ENCODE measurements at places on chromosomes 12 and 14. TPM values are rescaled to one million over a fixed set of nuclear protein-coding genes. Genes with fewer than 3 reads are reported as not detected.

The SMAGP gene
- 2.2 TPM for total RNA-seq

The SLC24A4 gene
- total RNA-seq: not detected

GRCh38 chr12:48307269-48307668 is 43.5 kb downstream of the ZNF641 start:
- no peak for ATAC-seq

DNA sequence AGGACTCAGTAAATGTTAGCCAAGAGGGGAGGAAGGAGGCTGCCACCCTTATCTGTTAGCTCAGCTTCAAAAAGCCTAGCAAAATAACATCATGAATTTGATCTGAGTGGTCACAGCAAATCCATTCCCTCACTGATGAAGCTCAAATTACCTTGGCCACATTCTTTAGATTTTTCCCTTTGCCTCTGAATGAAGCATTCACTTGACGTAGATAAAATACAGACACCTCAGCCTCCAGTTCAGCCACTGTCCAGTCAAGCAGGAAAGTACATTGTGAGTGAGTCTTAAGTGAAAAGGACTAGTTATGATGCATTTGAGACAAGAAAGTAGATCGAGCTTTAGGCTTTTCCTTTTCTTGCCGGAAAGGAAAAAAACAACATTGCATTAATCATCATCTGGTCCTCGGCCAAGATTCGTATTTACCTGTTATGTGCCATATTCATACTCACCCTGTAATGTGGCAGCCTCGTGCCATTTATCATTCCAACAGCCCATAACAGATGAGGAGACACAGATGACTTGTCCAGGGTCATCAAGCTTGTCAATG is 146.5 kb downstream of the ETV6 start:
- no peak for ATAC-seq

GRCh38 chr12:5736527-5736926 is 208.5 kb downstream of the ANO2 start:
- no peak for ATAC-seq

GRCh38 chr14:49966304-49966809 is 73.5 kb downstream of the ARF6 start:
- ATAC-seq: peak; percentile 76

DNA sequence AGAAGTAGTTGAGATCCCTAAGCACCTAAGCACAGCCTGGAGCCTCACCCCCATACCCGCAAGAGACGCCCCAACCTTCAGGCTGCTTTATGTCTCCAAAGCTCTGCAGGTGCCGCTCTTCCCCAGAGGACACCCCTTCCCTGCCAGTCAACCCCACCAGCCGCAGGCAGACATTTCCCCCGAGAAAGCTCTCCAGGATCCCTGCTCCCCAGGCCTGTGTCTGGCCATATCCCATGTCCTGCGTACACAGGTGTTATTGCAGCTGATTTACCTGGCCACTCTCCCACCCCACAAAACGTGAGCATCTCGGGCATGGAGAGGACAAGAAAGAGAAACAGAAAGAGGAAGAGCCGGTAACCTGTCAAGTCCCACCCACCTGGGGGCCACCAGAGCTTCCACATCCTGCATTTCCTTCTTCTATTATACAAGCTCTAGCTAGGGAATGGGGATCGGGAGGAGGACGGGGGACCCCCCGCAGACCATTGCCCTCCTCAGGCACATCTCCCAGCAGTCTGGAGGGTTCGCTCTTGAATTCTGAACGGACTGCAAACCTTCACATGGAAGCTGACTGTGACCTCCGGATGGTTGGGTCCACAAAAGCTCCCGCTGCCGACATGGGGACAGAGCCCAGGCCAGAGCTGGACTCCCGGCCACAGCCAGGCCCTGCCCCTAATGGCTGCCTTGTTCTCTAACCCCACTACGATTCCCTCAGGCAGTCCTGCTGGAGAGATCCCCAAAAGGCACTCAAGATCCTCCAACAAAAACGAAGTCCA is 17.6 kb downstream of the CCDC88C start:
- no peak for ATAC-seq

- ATAC-seq: peak; percentile 61
These were observed 89.0 kb downstream of the SETD3 start for GRCh38 chr14:99391671-99392070.

DNA sequence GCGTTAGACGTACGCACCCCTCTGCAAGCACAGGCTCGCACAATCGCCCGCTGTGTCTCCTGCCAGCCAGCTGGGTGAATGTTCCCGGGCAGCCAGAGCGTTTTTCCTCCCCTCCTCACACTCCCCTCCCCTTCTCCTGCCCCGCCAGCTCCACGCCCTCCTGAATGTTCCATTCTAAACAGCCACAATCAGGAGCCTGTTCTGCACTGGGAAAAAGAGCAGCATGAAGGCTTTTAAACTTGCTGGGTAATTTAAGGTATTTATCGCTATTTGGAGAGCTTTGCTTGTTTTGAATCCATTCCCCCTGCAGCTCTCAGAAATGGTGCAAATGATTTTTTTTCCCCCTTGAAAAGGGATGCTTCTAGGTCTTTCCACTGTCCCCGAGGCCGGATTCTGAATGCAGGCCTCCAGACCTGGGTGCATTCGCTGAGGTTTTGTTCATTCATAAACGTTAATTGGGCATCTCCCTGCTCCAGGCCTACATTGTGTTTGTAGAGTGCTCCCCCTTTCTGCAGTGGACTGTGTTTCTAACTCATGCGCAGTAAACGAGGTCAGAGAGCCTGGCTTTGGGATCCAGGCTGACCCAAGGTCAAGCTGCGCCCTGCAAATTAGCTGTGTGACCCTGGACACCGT is 212.5 kb downstream of the CHST11 start:
- peak; percentile 66 for ATAC-seq

- ATAC-seq: no peak
These were observed 173.9 kb upstream of the ATF7IP start for GRCh38 chr12:14191612-14192011.

DNA sequence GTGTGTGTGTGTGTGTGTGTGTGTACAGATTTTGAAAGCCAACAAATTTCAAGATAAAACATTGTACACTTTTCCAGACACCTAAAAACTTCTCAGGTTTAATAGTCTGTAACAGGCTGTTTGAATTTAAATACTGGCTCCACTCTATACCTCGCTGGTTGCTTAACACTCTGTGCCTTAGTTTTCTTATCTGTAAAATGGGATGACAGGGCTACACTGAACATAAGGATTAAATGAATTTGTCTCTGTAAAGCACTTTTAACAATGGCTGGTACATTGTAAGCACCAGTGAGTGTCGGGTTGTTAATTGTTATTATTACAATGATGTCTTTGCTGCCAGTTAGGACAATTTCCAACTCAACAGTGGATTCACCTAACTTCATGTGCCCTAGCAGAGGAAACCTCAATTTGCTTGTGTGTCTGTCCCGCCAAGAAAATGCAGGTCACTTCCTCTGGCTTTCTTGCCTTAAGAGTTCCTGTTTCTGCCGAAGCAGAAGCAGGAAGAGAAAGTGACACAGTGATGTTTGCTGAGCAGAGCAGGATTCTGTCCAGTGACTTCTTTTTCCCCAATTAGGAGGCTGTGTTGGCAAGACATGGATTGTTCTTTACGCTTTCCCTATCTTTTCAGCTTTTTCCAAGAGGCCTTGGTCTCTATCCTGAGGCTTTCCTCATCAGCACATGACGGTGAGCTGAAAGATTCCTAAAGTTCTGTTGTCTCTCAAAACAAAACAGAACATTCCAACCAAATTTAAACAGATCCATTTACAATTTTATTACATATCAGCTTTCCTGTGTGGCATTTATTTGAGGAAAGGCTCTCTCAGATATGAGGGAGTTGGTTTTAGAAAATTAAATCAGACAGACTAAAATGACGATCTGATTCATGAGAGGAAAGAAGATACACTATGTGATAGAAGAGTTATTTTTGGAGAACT is 154.1 kb upstream of the ATP2B1 start:
- ATAC-seq: no peak

DNA sequence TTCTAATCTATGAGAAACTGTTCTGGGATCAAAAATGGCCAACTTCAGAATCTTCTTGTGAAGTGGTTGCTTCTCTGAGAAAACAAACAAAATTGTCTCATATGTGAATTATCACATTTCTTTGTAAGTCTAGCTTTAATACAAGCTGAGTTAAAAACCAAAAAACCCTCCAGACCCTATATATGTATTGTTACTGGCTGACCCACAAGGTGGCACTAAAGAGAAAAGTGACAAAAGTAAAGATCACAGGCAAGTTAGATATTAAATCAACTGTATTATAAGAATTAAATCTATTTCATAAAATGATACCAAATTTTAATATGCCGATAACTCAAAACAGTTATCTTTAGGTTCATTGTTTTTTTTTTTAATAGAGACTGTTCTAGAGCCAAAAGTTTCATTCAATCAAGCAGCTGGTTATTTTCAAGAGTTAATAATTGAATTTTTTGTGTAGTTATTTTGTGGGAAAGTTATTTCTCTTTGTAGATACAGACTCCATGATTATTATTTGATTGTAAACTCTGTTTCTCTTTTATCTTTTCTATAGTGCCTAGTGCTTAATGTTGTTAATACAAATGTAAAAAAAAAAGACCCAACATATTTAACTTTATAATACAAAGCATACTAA is 7.5 kb upstream of the TRHDE start:
- no peak for ATAC-seq

DNA sequence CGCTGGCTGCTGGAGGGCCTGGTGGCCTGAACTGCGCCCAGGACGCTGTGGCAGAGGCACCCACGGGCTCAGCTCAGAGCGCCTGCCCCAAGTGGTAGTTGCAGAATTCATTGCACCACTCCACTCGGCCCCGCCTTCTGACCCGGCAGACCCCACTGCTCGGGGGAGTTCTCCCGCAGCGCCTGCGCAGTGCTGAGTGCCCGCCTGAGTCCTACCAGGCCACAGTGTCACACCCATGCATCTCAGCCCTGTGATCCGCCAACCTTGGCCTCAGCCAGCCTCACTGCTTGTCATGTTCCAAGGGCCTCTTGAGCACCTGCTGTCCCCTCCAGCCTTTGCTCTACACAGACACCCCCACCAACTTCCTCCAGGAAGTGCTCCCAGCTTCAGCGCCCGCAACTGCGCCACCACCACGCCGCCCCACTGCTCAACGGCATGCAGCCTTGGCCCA is 12.2 kb downstream of the DEGS2 start:
- no peak for ATAC-seq

- no peak for ATAC-seq
These were observed 32.8 kb downstream of the GALC start for GRCh38 chr14:87960013-87960787.

GRCh38 chr14:54567224-54567638 is 303 bp downstream of the SAMD4A start:
- peak; percentile 13 for ATAC-seq

GRCh38 chr12:31567029-31567428 is 23.9 kb downstream of the DENND5B start:
- no peak for ATAC-seq

All from motor neuron (in vitro differentiated cells).